Activated naive CD4-positive, alpha-beta T cell (primary cell): ENCODE measurements at places on chromosomes 5 and 9.

- DNase-seq: no peak
These were observed 21.9 kb upstream of the PLIN2 start for GRCh38 chr9:19149230-19149629.

DNA sequence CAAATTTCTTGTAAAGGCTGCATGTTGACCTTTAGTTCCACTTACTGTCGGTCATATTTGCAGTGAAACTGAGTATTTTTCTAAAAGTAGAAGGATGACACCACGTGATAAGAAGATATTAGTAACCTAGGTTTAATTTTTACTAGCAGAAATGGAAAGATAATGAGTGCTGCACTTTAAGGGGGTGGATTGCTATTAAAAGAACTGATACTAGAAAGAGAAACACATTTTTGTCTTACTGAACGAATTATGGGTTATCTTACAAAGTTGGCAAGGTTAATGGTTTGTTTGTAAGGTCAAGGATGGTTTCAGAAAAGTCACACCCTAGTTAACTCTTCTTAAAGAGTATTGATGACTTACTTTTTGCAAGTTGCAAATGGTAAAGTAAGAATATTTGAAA is 2.4 kb downstream of the MACIR start:
- DNase-seq: no peak

GRCh38 chr5:59158165-59158564 is 575.3 kb downstream of the RAB3C start:
- no peak for DNase-seq

GRCh38 chr9:127753622-127754021 is 18.5 kb upstream of the TOR2A start:
- DNase-seq: no peak

GRCh38 chr9:72827950-72828731 is 124.7 kb downstream of the ALDH1A1 start:
- no peak for DNase-seq

- DNase-seq: no peak
These were observed 227.0 kb downstream of the WDR70 start for GRCh38 chr5:37606148-37606547.

- DNase-seq: no peak
These were observed 15.4 kb downstream of the CPEB4 start for GRCh38 chr5:173903396-173904140.
